ENCODE measurements at places on chromosomes 13 and 19. TPM values are rescaled to one million over a fixed set of nuclear protein-coding genes. Genes with fewer than 3 reads are reported as not detected.

DNA sequence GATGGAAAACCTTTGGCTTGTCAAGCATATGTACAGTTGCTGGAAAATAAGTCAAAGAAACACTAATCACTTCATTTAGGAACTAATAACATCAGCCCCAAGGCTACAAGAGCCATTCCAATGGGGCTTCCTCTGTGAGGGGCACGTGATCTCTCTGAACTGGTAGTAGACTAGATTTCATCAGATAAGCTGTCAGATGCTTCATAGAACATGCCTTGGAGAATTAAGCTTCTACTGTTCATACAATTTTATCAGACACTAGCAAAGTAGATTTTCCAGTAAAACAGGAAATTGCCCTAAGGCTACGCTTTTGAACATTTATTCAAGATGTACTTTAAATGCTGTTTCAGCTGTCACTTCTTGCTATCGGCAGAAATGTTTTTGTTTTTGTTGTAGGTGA is 107.8 kb downstream of the EDNRB start:
- no peak for DNase-seq

DNA sequence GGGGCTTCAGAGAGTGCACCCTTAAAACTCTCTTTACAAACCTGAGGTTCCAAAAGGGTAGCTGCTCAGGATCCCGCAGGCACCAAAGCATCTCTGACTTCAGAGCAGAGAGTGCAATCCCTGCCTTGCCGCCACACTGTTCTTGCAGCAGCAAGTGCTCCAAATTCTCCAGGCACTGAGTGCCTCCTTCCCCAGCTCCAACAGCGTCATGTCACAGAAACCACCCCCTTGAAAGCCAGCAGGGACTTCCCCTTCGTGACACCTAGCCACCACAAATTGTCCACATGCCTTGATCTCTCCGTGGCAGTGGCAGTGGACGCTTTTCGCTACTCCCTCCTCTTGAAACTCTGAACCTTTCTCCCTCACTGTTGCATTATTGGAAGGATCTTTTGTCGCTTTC is 39.9 kb downstream of the MBNL2 start:
- no peak for DNase-seq

DNA sequence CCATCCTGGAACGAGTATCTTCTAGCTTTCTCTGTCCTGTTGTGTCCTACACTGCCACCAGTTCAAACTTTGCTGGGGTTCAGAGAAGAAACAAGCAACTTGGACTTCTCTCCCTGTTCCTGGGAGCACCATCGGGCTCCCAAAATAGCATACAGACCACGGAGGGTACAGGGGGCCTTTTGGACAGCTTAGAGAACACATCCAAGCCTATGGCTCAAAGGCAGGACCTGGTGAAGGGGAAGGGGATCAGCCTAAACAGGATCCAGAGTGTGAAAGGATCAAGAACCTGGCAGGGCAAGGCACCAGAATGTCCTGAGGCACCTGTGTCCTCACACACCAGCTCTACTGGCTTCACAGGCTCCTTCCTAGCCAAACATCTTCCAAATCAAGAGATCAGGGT is 1336.5 kb downstream of the UQCRFS1 start:
- DNase-seq = no peak

DNA sequence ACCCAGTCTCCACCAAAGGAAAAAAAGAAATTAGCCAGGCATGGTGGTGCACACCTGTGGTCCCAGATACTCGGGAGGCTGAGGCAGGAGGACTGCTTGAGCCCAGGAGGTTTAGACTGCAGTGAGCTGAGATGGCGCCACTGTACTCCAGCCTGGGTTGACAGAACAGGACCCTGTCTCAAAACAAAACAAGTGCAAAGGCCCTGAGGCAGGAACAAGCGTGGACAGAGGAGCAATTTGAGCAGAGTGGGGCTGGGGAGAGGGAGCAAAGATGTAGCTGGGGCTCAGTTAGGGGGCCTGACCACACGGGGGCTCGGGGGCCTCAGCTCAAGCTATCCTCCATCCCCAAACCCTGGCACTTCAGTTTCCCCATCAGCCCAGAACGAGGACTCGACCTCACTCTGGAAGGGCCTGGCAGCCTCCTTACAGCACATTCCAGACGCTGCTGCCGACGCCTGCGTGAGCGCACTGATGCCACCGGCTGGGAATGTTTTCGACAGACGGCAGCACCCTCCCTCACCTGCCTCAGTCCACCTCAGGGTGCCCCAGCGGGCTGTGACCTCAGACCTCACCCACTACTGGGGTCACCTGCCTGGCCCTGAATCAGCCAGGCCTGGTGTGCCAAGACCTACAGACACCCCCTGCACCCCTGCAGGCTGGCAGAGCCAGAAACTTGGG is 1.8 kb upstream of the POLRMT start:
- no peak for DNase-seq

DNA sequence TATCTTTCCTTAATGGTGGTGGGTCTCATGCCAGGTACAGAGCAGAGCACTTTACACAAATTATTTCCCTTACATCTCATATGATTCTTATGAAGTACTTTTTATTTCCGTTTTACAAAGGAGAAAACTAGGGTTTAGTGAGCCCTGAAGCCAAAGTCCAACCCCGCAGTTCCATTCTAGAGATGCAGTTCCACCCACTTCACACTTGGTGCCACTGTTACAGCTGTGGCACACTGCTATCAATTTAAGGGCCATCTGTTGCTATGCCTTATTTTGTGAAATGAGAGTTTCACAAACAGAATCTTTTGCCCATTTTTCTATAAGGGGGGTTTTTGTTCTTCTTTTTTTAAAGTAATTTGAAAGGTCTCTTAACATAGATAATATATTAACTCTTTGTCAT is 12.9 kb downstream of the MIPEP start:
- DNase-seq = no peak

DNA sequence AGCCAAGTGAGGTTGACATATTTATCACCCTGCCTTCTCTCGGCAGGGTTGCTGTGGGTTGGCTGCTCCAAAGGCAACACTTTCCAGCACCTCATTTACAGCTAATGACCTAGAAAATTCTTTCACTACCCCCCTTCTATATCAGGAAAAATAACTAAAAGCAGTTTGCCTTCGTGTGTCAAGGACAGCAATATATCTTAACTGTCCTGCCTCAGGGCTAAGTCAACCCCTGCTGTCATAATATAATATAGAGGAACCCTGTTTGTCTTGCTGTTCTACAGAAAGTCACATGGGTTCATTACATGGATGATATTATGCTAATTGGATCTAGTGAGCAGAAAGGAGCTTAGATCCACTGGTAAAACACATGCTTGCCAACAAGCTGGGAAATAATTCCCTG is 28.1 kb upstream of the USP12 start:
- no peak for DNase-seq

DNA sequence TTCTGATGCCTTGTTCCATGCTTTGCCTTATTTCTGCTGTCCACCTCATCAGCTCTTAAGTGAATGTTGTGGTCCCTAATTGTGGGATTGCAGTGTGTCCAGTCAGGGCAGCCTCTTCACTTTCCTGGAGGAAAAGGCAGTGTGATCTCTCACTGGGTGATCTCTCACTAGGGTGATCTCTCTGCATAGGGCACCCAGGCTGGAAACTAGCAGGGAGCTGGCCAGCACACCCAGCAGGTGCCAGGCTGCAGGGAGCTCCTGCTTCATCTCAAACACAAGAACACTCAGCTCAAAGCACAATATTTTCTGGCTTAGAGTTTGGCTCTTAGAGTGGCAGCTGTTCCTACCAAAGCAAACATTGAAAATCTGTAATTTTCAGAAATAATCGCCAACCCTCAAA is 36.5 kb upstream of the TSHZ3 start:
- DNase-seq = no peak

SHC2 gene
- total RNA-seq = 159 TPM

PCDH20 gene
- total RNA-seq = 21.2 TPM

PLIN4 gene
- 0.93 TPM for total RNA-seq

STOML3 gene
- not detected for total RNA-seq

All from progenitor cell of endocrine pancreas (in vitro differentiated cells).